ENCODE measurements at places on chromosomes 7 and 10. TPM values are rescaled to one million over a fixed set of nuclear protein-coding genes. Genes with fewer than 3 reads are reported as not detected.
A peak's percentile ranks its signal among the peaks of the same experiment; 100 is the strongest.

DNA sequence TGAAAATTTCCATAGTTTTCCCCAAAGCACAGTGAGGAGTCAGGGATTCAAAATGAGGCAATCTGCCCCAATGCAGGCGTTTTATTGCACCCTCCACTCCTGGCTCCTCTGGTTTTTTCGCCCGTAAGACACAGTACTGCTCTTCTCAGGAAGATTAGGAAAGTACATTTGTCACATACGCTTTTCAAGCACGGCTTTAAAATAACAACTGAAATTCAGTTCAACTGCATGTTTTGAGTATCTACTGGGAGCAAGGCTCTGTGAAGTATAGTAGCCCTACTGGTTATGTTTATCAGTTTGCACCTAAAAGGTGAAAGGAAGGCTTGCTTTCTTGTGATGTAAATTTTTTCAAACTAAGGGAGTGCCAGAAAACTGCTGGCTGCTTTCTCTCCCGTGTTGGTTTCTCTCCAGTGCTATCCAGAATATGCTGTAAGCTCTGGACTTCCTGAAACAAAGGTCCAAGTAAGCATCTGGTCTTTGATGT is 1.9 kb upstream of the SGMS1 start:
- no peak for DNase-seq

DNA sequence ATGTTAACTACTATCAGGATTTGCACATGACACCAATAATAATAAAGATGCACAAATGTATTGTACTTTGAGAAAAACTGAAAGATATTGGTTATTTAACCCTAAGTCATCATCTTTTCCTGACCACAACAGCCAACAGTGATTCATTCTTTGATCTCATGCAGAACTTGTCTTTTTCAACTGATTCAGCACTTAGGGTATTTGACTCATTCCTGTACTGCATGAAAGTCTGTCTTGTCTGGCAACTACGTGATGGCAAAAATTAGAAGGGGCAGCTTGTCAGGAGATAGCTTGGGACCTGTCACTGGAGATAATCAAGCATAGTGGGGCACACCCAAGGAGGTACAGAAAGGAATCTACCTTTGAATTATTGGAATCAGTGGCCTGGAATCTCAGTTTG is 77.8 kb upstream of the LRRC17 start:
- DNase-seq, result peak; percentile 5

DNA sequence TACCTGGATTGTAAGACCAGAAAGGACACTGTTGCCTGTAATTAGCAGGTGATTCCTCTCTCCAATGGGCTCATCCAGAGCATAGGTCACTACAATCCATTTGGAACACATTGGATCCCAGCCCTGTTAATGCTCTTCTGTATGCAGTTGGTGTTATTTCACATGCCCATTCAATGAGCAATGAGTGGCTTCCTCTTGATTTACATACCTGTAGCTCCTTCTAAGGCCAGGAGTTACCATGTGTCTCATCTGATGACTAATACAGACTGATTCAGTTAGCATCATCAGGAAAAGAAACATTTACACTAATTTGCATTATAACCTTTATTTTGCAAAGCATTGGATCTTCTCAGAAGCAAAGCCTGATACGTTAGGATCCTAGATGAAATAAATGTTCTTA is 83.1 kb upstream of the NPVF start:
- no peak for DNase-seq

DNA sequence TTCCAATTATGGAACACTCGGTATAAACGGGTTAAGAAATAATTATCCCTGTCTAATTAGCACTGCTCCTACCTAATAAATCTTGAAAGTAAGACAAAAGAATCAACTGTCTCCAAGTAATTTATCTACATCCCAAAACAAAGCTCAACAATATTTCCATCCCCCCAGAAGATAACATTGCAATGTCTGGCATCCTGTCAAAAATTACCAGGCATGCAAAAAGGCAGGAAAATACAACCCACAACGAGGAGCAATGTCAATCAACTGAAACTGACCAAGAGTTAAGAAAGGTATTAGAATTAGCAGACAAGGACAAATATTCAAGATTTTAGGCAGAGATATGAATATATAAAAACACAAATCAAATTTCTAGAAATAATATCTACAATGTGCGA is 84.5 kb upstream of the SVIL start:
- DNase-seq, result no peak

DNA sequence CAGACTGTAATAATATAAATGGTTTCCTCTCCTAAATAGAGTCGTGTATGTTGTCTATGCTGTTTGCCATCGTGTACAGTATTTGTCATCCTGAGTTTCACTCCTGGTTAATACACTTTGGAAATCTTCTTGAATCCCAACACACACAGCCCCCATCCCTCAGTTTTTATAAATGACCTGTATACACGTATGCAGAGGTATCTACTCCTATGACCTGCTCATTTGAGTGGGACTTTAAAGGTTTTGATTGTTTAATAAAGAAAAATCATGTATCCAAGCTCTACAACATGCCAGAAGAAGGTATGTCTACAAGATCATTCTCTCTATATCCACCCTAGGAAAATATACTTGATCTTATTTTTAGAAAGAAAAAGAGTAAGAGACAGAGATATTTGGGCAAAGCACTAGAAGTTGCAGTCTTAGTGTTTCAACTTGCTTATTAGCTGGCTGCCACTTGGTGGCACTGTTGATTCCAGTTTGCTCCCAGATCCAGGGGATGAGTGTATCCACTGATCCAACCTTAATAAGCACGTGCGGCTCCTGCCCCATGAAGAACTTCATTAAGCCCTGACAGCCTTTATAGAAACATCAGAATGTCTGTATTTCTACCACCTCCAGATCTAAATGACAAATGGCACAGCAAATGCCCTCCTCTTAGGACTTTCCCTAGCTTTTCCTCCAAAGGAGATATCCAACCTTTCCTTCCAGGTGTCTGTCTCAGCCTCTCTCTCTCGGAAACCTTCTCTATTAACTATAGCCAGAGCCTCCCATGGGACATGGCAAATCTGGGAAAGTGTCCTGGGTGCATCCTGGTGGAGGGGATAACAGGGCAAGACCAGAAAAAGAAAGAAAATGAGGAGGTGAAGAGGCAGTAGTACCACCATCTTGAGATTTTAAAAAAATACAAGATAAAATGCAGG is 181.6 kb upstream of the NEBL start:
- no peak for DNase-seq

The DPP6 gene
- not detected for total RNA-seq

- no peak for DNase-seq
Observed at GRCh38 chr10:62017491-62017870, 116.0 kb downstream of the ARID5B start.

All from activated T-helper 1 cell treated with anti-CD3 and anti-CD28 coated beads, Interleukin-12 subunit alpha, Interleukin-12 subunit beta, Interleukin-2, Interleukin-4 antibody, amounts not matched to agents 30 ng/mL and 10 ng/mL and 1 ng/mL, durations not matched to agents 14 hours and 24 hours and 36 hours (primary cell).